GM23248 (cell line): ENCODE measurements at places on chromosomes 5 and 9. TPM values are rescaled to one million over a fixed set of nuclear protein-coding genes. Genes with fewer than 3 reads are reported as not detected.

PWWP2A gene
- 13.0 and 13.2 TPM in 2 replicates for total RNA-seq

- DNase-seq: peak; percentile 12
These were observed 17.0 kb downstream of the CTSL start for GRCh38 chr9:87742813-87743428.

- DNase-seq: no peak
These were observed 40.1 kb downstream of the SECISBP2 start for GRCh38 chr9:89358376-89358916.

- no peak for DNase-seq
These were observed 555.3 kb upstream of the ZNF462 start for GRCh38 chr9:106307670-106308069.

- DNase-seq: no peak
These were observed 128.8 kb downstream of the FER start for GRCh38 chr5:108876451-108876850.

DNA sequence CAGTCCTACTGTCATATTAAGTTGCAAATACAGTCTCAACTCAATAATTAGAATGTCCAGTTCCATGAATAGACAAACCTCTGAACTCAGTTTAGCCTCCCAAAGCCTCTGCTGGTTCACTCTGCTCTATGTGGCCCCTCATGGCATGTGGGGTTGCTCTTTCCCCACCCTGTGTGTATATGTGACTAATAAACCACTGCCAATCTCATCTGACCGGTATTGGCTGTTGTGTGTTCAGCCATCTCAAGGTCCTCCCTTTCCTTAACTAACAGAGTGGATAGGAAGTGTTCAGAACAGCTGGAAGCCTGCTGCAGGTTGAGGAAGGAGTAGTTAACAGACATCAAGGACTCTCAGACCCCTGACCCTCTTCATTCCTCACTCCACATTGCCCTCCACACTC, 55.3 kb downstream of the IL33 start:
- DNase-seq: no peak

CSF1R gene
- 0.63 TPM in 1 of 2 replicates, not detected in the other for total RNA-seq
